ENCODE measurements at places on chromosomes 12 and 14.

- DNase-seq: no peak
These were observed 93.0 kb upstream of the TMPO start for GRCh38 chr12:98422359-98422758.

DNA sequence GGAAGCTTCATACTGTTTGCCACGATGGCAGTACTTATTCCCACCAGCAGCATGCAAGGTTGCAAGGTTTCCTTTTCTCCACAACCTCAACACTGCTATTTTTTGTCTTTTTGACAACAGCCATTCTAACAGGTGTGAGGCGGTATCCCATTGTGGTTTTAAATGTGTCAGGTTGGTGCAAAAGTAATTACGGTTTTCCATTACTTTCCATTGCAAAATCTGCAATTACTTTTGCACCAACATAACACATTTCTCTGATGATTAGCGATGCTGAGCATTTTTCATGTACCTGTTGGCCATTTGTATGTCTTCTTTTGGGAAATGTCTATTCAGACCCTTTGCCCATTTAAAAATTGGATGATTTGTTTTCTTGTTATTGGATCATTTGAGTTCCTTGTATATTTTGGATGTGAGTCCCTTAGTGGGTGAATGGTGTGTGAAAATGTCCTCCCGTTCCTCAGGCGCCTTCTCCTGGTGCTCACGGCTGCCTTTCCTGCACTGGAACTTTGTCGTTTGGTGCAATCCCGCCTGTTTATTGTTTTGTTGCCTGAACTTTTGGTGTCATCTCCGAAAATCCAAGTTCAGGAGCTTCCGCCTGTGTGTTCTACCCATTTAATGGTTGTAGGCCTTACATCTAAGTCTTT is 213.6 kb downstream of the KIF26A start:
- DNase-seq: no peak

- no peak for DNase-seq
These were observed 509.3 kb upstream of the CCDC196 start for GRCh38 chr14:65976761-65977404.

DNA sequence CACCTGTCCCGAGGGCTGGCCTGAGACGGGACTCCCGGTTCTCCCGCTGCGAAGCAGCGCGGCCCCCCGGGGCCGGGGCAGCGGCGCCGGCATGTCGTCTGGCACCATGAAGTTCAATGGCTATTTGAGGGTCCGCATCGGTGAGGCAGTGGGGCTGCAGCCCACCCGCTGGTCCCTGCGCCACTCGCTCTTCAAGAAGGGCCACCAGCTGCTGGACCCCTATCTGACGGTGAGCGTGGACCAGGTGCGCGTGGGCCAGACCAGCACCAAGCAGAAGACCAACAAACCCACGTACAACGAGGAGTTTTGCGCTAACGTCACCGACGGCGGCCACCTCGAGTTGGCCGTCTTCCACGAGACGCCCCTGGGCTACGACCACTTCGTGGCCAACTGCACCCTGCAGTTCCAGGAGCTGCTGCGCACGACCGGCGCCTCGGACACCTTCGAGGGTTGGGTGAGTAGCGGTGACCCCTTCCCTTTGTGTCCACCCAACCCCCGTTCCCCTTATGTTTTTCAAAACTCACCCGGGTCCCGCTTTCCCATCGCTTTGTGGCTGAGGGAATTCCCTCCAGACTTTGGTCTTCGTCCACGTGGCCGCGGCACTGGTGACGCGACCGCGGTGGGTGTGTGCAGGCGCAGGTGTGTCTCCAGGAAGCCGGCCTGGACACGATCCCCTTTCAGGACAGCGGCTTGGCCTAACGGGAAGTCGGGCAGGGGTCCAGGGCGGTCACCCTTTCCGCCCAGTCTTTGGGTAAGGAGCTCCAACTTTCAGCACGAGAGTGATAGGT is 826 bp downstream of the PRKCH start:
- no peak for DNase-seq

- DNase-seq: no peak
These were observed 25.5 kb downstream of the SLC17A8 start for GRCh38 chr12:100382338-100382737.

DNA sequence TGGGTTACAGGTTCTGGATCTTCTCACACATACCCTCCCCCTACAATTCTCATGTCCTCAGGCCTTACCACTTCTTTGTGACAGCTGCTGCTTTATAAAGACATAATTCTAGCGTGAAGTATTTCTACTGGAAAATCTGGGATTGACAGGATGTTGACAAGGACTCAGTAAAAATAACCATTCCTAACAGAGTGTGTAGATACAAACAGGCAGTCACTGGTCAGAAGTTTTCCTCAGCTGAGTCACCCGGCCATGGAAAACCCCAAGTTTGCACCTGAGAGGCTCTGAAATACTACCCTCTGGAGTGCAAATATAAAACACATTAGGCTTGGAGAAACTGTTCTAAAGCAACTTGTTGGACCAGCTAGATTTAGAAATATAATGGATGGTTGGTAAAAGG is 54.4 kb downstream of the SPPL3 start:
- no peak for DNase-seq

DNA sequence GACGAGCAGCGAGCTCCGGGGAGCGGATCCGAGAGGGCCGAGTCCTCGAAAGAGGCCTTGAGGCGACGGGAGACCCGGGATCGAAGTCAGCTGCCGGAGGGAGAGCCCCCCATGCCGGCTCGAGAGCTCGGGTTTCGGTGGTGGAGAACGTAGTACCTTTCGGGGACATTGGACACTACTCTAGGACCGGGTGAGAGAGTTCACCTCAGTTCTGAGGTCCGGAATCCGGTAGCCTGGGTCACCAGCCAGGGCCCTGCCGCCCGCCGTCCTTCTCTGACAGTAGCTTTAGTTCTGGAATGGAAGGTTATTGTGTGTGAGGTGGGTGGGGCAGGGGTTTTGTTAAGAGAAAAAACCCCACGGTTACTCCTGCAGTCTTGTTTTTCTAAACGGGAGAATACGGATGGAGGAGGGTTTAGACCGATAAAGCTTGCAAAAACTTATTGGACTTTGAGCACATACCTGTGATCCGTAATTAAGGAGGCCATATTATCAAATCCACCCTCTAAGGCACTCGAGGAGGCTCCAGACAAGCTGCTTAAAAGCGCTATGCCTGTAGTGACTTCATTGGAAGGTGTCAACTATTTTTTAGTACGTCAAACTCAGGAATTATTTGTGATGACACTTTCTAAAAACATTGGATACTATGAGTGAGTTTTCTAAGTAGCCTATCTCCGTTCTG is 765 bp downstream of the SCYL2 start:
- no peak for DNase-seq

DNA sequence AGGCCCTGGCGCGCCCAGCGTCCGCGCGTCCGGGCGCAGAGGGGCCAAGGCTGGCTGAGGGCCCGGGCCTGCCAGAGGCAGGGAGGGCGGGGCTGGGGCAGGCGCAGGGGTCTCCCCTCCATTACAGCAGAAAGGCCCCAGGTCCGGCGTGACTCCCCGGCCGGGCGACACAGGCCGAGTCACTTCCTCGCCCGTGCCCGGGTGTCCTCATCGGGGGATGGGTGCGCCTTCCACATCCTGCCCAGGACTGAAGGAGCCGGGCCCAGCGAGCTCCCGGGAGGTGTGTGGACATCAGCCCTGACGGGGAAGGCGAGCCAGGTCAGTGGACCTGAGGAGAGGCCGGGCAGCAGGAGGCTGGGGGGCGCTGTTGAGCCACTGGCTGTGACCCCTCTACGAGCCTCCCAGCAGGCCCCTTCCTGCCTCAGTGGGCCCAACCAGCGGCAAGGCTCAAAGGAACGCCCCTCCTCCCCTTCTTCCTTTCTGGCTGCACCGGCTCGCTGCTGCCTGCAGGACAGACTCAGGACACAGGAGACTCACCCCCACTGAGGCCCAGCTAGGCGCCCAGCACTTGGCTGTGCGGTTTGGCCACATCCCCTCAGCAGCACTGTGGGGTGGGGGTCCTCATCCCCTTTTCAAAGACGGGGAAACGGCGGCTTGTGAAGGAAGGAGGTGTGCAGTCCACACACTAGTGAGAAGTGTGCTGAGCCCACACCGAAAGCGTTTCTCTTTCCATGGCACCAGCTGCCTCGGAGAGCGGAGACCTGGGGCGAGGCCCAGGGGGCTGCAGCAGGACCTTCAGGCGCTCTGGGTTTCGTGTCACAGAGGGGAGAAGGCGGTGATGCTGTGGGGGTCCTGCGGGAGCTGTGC is 606 bp downstream of the TNFAIP2 start:
- no peak for DNase-seq

DNA sequence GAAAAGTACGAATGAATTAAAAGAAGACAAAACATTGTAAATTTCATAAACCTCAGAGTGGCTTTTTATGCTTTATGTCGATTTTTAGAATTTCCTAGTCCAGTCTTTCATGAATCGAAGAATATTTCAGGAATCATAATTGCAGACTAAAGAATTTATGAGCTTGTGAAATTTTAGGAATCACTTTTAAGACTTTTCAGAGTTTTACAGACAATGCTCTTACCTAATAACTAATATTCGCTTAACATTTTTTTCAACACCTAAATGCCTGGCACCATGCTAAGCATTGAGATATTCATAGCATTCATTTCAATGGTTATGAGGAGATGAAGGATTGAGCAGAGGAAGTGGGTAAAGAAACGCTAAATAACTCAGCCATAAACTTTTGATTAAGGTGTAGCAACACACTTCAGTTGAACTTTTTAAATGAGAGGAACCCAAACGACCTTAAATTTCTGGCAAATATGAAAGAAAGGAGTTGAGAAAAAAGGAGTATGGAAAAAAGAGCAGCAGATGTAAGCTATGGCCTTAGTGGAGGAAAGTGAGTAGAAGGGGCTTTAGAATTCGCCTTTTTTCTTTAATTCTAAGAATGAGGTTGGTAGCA is 739 bp upstream of the USP44 start:
- DNase-seq: no peak

- no peak for DNase-seq
These were observed 4.3 kb upstream of the NIN start for GRCh38 chr14:50835280-50835679.

DNA sequence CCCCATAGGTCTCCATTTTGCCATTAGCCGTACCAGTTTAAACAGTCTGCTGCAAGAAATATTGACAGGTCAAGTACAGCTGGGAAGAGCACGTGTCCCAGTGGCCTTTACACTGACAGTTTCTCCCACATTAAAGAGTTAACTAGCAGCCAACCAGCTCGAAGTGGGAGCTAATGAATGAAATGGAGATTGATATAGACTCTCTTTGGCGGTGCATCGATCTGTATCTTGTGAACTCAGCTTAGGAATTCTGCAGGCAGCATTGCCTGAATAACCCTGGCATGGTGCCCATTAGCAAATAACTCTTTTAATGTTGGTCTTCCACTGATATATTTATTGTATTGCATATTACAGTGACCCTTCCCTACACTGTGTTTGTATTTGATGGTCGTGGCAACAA is 319.4 kb downstream of the EGLN3 start:
- no peak for DNase-seq

DNA sequence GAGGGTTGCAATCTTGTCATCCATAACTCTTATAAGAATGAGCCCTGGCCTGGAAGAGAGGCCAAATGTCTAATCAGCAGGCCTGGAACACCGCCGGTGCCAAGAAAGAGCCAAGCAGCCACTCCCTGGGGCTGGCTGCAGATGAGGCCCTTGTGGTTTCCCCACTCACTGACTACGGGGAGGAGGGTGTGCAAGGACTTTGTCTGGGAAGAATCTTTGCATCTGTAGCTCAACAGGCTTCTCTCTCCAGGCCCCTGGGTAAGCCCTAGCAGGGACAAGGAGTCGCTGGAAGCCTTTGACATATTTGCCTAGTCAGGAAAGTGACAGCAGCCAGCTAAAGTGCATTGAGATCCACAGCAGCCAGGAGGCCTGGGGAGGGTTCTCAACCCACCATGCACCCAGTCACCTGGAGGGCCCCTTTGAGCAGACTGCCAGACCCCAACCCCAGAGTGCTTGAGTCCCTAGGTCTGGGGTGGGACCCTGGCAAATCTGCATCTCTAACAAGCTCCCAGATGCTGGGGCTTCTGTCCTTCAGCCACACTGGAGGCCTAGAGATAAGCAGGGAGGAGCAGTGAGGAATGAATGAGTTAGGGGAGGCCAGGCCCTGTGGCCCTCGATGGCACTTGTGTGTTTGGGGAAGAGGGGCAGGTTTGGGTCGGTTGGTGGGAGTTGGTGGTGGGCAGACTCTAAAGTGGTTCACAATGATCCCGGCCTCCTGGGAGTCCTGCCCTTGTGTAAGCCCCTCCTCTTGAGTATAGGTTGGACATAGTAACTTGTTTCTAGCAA is 13.9 kb upstream of the LRTM2 start:
- peak; percentile 41 for DNase-seq

DNA sequence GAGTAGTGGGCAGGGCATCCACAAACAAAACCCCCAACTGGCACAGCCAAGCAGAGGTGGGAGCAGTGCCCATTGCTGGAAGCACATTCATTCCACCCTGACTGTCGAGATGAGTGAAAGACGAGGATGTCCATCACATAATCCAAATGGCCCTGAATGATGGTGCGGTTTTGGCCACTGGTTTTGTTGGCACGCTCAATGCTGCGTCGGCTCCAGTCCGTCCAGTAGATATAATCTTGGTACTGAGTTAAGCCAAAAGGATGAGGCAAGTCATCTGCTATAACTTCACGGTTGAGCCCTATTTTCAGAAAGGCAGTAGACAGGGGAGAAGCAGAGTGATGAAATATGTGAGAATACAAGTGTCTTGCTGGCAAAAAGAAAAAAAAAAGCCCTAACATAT is 88.1 kb downstream of the BCL2L14 start:
- no peak for DNase-seq

DNA sequence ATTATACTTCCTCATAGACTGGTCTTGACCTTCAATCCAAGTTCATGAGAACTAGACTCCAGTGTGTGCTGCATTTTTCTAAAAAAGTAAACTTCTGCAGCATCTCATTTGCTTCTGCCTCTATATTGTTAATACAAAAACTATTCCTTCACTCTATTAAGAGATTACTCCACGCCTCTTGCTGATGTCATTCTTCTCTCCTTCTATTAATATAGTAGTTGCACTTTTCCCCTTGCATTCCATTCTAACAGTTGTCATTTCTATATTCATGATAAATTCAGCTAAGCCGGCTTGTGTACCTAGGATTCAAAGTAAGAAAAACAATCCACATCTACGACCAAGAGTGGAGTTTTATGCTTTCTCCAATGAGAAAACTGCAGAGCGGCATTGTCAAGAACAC is 480.4 kb upstream of the NOVA1 start:
- no peak for DNase-seq

DNA sequence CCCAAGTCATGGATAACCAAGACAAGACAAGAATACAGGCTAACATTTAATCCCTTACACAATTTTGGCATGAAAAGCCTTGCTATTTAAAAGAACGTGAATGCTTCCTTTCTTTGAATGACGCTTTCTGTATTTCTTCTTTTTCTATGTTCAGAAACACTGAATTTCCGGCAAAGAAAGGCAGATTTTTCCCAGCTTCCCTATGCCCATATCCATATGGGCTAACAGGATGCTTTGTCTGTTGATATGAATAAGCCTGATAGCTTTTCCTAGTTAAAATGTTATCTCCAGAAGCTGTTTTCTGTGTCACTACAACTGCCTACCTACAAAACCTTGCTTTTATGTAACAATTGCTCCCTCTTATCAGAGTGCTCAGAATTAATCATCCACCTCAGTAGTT is 38.3 kb upstream of the CACNA2D4 start:
- DNase-seq: no peak

GRCh38 chr12:128976120-128976738 is 123.0 kb downstream of the GLT1D1 start:
- no peak for DNase-seq

All from natural killer cell treated with Interleukin-12 subunit alpha and Interleukin-12 subunit beta and Interleukin-15 and Interleukin-18, amount 100 ng/mL, for 72 hours (primary cell).